ENCODE measurements at places on chromosomes 12 and 14.

GRCh38 chr12:19596434-19597166 lies 157.3 kb downstream of the AEBP2 start:
- DNase-seq = no peak

DNA sequence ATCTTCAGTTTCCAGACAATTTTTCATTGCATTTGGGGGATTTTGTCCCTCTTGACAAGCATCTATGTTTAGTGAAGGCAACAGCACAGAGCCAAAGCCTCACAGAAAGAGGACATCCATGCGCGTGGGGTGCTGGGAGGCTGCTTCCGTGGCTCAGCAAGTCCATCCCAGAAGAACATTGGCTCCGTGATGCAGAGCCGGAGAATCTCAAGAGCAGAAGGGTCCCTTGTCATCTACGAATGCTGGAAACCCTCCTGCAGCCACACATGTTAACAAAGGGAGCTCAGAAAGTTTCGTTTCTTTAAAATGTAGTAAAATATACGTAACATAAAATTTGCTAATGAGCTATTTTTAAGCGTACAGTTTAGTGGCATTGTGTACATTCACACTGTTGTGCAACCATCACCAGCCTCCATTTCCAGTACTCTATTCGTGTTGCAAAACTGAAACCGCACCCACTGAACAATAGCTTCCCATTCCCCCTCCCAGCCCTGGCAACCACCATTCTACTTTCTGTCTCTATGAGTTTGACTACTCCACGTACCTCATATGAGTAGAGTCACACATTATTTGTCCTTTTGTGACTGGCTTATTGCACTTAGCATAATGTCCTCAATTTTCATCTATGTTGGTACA lies 185.9 kb downstream of the TTC7B start:
- no peak for DNase-seq

DNA sequence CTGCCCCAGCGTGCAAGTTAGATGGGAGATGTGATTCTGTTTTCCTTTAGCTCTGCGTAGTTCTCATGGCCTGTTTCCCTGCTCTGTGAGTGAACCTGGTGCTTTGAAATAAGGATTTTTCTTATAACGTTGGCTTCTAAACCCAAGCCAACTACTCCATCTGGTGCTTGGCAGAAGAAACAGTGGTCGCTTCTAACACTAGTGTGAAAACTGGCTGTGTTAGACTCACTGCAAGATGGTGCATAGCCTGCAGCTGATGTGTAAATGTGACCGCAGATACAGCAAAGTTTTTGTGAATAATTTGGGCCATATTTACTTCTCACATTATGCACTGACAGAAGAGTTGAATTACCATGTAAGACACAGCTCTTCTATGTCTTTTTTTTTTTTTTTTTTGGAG lies 12.2 kb downstream of the GTF2H3 start:
- no peak for DNase-seq

- no peak for DNase-seq
Observed at GRCh38 chr12:109356577-109356976, 8.9 kb downstream of the MYO1H start.

GRCh38 chr12:93502802-93503623 lies 35.7 kb downstream of the MRPL42 start:
- peak; percentile 52 for DNase-seq

GRCh38 chr14:51419685-51420084 lies 179.6 kb downstream of the TMX1 start:
- peak; percentile 30 for DNase-seq

- no peak for DNase-seq
Observed at GRCh38 chr12:104387190-104387589, 69.6 kb upstream of the CHST11 start.

- no peak for DNase-seq
Observed at GRCh38 chr12:48818831-48819590, 715 bp downstream of the CACNB3 start.

GRCh38 chr14:33150666-33151428 lies 212.2 kb downstream of the NPAS3 start:
- no peak for DNase-seq
